Right renal pelvis (tissue), 4 donors: ENCODE measurements at places on chromosomes 12 and 14.

DNA sequence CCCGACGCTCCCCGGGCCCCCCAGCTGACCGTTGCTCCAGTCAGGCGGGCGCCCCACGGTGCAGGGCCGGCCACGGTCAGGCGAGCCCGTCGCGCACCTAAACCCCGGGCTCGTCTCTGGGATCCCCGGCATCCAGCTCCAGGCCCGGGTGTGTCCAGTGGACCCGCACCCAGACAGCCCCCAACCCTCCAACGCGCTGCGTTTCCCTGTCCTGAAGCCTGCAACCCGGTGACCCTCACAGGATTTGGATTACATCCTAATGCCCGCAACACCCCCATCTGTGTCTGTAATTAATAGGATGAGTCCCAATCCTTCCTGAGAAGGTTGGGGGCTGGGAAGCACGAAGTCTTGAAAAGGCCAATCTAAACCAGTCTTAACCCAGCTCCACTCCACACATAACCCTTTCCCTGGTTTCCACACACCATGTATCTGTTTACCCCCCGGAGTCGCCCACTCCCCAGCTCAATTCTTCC is 10.4 kb downstream of the CPNE6 start:
- DNase-seq = no peak

- DNase-seq = no peak
Measured at GRCh38 chr12:18629916-18630315, 107.9 kb downstream of the PLCZ1 start.

GRCh38 chr12:70741256-70741655 is 104.0 kb upstream of the PTPRB start:
- no peak for DNase-seq

DNA sequence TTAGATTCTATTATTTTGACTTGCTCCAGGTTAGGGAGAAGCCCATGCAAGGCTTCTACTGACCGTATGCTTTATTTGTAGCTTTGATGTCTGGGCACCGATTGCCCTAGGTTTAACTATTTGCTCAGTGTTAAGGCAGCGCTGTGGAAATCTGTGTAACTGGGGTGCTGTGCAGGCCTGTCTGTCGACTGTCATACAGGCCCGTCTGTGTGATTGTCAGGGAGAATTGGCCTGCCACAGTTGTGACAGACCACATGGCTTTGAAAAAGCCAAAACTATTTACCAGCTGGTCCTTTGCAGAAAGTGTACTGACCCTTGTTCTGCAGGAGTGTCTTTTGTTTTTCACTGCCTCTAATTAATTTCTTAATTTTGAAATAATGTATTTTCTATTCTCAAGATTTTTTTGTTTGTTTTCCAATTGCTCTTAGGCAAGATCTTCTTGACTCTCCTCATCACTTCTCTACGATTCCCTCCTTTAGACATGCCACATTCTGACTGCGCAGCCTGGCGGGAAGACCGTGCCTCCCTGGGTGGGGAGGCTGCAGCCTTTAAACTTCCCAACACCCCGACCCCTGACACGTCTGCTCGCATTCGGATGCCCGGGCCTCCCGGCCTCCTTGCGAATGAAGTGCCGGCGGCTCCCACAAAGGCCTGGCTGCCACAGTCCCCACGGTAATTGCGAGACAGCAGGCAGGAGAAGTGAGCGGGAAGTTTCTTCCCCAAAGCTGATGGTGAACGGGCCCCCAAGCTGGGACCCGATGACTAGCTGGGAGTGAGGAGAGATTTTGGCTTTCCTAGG is 99.0 kb upstream of the EVL start:
- DNase-seq = no peak

DNA sequence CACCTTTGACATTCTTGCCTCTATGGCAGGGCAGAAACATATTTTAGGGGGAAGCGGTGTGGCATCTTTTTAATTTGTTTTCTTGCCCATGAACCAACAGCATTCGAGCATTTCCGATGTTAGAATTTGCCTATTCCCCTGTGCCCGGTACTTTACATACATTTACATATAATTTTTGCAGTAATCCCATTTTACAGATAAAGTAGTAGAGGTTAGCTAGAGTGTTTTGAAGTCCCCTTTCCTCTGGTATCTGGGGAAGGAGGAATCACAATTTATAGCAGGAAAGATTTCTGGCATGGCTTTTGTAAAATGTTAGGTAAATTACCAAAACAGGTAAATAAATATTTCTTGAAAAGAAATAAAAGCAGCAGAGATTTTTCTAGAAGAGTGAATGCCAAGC is 1.6 kb downstream of the BORCS5 start:
- no peak for DNase-seq

GRCh38 chr14:100767003-100767787 is 40.5 kb downstream of the DLK1 start:
- no peak for DNase-seq

GRCh38 chr12:95701275-95701674 is 89.3 kb downstream of the NTN4 start:
- DNase-seq = no peak
